ENCODE measurements at places on chromosomes 3 and 15. TPM values are rescaled to one million over a fixed set of nuclear protein-coding genes. Genes with fewer than 3 reads are reported as not detected.

FETUB gene
- total RNA-seq = not detected

SLC51B gene
- total RNA-seq = not detected

DNA sequence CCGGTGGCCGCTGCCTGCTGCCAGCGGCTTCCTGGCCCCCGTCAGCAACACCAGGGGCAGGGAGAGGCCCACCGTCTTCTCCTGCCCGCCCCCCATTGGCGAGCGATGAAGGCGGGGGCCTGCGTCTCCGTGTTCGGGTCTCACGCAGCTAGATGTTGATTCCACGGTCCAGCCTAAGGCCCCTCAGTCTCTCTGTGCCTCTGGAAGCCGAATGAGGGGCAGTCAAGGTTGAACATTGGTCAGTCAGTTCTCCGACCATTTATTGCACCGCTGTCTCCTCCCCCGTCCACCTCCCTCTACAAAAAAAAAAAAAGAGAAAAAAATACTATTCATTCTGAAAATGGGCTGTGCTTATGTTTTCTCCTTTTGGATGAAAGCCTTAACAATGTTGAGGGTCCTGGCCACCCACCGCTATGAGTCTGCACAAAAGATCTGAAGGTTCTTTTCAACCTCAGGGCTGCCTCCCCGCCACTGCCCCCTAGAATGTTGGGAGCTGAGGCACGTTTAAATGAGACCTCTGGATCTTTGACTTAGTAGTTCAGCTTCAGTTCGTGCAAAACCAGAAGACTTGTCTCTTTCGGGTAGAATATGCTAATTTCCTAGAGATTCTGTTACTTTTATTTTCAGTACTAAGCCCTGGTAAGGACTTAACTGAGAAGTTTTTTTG lies 736 bp downstream of the IREB2 start:
- peak; percentile 39 for DNase-seq

DNA sequence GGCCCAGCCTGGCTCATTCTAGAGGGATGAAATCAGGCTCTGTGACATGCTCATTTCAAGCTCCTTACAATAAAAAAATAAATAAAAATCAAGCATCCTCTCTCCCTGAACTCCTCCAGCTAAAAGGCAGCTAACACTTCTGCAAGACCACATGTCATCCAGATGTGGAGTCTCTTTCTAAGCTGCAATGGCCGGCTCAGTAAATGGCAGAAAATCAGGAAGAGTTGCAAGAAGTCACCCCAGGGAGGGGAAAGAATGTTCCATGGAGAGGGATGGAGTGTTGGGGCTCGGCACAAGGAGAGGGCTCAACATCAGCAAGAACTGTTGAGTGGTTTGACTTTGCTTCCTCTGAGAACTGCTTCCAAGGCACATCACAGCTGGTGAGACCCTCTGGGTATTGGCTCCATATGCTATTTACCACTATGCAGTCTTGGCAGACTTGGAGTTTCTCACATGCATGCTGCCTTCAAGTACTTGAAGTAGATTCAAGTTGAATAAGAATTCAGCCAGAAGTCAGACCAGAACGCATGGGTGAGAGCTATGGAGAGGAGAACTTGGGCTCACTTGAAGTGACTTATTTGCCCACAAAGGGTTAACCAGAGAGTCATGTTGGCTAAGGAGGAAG lies 689.0 kb downstream of the NTRK3 start:
- DNase-seq = no peak

All from MG63 (cell line).